ENCODE measurements at places on chromosomes 16 and 17. TPM values are rescaled to one million over a fixed set of nuclear protein-coding genes. Genes with fewer than 3 reads are reported as not detected.

ACAP1 gene
- polyA plus RNA-seq = 11.3 TPM

- DNase-seq = no peak
These were observed 141.8 kb downstream of the PITPNC1 start for GRCh38 chr17:67518876-67519275.

CBX8 gene
- polyA plus RNA-seq = 5.6 TPM

KRT36 gene
- polyA plus RNA-seq = not detected

- no peak for DNase-seq
These were observed 8.0 kb upstream of the ARHGDIA start for GRCh38 chr17:81879121-81879520.

- DNase-seq = no peak
These were observed 3.9 kb upstream of the KCNG4 start for GRCh38 chr16:84243732-84244131.

- no peak for DNase-seq
These were observed 108.6 kb downstream of the CCT6B start for GRCh38 chr17:34852614-34853013.

DNA sequence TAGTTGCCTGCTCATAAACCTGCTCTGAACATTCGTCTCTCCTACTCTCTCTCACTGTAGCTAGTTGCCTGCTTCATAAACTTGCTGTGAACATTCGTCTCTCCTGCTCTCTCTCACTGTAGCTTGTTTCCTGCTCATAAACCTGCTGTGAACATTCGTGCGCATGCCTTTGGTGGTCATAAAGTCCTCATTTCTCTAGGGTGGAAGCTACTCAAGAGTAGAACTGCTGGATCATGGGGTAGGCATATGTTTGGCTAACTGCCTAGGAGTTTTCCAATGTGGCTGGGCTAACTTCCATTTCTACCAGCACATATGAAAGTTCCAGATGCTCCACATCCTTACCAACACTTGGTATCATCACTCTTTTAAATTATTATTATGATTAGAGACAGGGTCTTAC, 174.6 kb upstream of the RPH3AL start:
- no peak for DNase-seq

FNDC8 gene
- polyA plus RNA-seq = 0.11 TPM

TEX14 gene
- polyA plus RNA-seq = 2.1 TPM

DNA sequence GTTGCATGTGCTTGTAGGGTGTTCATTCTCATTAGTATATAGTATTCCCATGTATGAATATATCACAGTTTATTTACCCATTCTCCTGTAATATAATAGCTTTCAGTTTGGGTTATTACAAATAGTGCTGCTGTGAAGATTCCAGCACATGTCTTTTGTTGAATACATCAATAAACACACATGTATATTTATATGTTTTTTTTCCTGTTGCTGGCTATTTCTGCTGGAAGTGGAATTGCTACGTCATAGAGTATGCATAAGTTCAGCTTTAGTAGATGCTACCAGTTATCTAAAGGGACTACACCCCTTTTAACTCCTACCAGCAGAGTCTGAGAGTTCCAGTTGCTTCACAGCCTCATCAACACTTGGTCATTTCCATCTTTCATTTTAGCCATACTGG, 52.3 kb upstream of the SCNN1B start:
- DNase-seq = no peak

SLC4A1 gene
- 11.3 TPM for polyA plus RNA-seq

JUP gene
- polyA plus RNA-seq = 31.0 TPM

- no peak for DNase-seq
These were observed 12.0 kb upstream of the STAT3 start for GRCh38 chr17:42399948-42400843.

- DNase-seq = no peak
These were observed 3.8 kb downstream of the SMG6 start for GRCh38 chr17:2299756-2300155.

CES1 gene
- polyA plus RNA-seq = 0.34 TPM

GRCh38 chr17:49575679-49576087, at the start of gene NXPH3:
Gene NXPH3, plus strand, starts transcription at chr17:49575871. Its CDS starts 349 bp downstream, at chr17:49576220.
- DNase-seq = no peak

NTHL1 gene
- polyA plus RNA-seq = 11.2 TPM

- no peak for DNase-seq
These were observed 10.8 kb upstream of the WSCD1 start for GRCh38 chr17:6059406-6059805.

GRCh38 chr17:4715063-4715744, 4.8 kb downstream of the ARRB2 start:
- no peak for DNase-seq

DNA sequence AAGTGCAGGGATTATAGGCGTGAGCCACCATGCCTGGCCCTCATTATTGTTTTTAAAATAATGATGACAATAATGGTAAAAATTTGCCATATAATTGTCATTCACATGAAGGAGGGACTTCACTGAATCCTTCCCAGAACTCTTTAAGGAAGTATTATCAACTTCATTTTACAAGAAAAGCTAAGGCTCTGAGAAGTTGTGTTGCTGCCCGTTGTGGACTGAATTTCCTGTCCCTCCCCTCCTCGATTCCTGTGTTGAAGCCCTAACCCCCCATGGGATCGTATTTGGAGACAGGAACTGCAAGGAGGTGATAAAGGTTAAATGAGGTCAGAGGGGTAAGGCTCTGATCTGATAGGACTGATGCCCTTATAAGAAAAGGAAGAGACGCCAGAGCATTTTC, 458.0 kb downstream of the HAPSTR1 start:
- DNase-seq = no peak

DNA sequence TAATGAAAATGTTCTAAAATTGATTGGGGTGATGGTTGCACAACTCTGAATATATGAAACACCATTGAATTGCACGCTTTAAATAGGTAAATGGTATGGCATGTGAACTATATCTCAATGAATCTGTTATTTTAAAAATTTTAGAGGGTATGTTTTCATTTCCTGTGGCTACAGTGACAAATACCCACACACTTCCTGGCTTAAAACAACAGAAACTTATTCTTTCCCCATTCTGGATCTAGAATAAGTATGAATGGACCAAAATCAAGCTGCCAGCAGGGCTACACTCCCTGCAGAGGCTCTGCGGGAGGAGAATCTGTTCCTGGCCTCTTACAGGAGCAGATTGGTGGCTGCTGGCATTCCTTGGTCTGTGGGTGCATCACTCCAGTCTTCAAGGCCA, 11.3 kb upstream of the PECAM1 start:
- no peak for DNase-seq

GRCh38 chr17:11135819-11136218, 105.2 kb upstream of the SHISA6 start:
- DNase-seq = no peak

DNA sequence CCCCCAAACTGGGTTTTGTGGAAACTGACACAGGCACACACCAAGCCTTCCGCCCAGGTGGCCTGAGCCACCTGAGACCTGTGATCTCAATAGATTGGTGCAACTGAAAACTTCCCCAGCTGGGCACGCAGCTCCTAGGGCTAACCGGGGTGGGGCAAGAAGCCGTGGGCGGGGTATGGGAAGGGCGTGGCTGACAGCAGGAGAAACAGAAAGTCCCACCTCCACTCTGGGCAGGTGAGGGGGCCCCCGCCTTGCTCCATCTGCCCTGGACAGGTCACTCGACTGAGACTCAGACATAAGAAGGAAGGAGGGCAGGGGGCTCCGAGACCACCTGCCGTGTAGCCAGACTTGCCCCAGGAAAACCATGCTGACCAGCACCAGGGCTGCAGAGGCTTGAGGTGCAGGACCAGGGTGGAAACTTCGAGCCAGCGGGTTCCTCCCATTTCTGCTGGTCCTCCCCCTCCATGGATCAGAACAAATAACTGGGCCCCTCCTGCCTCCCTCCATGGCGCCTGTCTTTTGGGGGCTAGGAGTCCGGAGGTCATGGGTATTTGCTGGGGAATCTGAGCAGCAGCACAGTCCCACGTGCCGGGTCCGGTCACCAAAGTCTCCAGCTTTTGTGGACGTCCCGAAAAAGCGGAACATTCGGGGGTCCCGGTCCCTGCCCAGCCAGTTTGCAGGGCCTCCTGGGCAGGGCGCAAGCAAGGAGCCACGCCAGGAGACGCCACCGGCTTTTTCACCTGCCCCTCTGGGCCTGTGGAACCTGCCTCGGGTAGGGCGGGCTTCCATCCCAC, 1.3 kb downstream of the TIMP2 start:
- no peak for DNase-seq

- no peak for DNase-seq
These were observed 30.1 kb downstream of the VPS35 start for GRCh38 chr16:46658925-46659324.

- DNase-seq = no peak
These were observed 99.6 kb downstream of the SOCS1 start for GRCh38 chr16:11156401-11156800.

KRT28 gene
- polyA plus RNA-seq = not detected
